DND-41 (cell line): ENCODE measurements at places on chromosomes 7 and 10.

- DNase-seq: no peak
Observed at GRCh38 chr10:24318517-24318916, 109.6 kb downstream of the KIAA1217 start.

DNA sequence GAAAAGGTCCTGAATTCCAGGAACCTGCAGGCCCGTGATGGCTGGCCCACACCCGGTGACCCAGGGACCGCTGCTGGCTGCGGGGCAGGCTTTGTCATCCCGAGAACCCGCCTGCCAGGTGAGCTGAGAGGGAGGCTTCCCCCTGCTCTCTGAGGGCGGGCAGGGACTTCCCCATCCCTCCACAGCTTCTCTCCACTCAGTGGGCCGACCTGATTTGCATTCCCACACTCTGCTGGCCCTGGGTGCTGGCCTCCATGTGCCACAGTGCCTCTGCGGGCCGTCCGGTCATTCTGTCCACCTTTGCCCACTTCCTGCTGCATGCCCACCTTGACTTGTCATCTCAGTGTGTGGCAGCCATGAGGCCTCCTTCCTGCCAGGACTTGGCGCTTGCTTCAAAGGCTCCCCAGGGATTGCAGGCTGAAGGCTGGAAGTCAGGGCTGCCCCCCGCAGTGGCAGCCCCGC lies 35.3 kb downstream of the PALD1 start:
- no peak for DNase-seq

DNA sequence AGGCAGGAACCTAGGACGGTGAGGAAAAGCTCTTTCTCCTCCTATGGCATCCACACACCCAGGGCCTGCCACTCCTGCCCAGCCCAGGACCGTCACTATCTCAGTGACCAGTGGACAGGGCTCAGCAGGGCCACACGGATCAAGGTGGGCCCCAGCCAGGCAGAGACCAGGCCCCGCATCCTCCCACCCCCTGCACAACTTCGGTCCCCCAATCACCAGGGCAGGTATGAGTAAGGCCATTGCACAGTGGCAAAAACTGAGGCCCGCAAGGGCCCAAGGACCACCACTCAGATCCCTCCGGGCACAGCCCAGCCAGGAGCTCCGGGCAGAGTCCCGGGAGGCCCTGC lies 30.3 kb downstream of the OAT start:
- no peak for DNase-seq

- no peak for DNase-seq
Observed at GRCh38 chr10:60044242-60044641, 137.9 kb upstream of the CCDC6 start.

DNA sequence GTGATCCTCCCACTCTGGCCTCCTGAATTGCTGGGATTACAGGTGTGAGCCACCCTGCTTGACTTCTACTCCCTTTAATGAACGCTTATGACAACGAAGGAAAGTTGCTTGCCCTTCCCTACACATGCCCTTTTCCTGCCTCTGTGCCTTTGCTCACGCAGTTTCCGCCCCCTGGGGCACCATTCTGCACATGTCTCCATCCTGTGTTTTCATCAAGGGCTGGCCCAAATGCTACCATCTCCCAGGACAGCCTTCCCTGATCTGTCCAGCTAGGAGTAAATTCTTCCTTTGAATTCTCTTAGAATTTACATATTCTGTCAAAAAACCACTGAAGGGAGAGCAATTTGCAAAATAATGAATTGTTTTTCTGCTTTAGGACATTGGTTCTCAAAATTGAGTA lies 50.0 kb upstream of the KMT2C start:
- DNase-seq: no peak

DNA sequence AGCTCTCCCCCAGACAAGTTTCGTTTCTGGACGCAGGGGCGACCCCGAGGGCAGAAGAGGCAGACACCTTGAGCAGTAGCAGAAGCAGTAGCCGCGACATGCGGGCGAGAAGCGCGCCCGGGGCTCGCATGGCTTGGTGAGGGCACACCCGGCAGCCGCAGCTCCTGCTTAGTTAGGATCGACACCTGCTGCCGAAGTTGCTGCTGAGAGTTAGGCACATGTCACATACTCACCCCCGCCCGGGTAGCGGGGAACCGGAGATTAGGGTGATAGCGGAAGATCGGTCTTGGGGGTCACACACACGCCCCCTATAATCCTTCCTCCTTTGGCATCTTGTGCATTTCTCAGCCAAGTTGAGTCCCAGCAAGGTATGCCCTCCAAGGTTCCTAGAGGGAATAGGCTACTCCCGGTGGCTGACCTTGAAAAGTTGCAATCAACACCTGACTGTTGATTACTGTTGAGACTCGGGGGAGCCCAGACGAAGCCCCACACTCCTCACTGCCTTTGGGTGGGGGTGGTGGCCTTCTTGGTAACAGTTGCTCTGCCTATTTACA lies 668 bp downstream of the GPR37 start:
- no peak for DNase-seq

- DNase-seq: no peak
Observed at GRCh38 chr7:157815706-157816022, 478.9 kb downstream of the DNAJB6 start.

DNA sequence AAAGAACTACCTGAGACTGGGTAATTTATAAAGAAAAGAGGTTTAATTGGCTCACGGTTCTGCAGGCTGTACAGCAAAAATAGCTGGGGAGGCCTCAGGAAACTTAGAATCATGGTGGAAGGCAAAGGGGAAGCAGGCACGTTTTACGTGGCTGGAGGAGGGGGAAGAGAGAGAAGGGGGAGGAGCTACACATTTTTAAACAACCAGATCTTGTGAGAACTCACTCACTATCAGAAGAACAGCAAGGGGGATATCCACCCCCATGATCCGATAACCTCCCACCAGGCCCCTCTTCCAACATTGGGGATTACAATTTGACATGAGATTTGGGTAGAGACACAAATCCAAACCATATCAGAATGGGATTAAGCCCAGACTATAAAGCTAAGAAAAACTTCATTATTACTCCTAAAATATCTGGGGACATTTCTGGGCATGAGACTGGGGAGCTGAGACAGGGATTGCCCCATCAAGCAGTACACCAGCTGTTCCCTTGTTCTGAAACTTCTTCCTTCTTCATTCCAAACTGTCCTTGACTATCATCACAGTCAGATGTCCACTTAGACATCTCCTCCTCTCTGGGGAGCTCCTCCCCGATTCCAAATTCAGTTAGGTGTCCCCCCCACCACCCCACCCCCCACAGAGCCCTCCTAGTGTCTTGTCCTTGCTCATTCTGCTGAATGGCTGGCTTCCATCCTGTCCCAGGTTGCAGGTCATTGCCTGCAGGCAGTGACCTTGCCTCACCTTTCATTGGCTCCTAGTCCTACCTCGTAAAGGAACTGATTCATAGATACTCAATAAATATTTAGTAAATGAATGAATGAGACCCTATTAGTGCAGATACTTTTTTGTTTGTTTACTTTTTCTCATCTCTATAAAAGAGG lies 132.6 kb downstream of the EVX1 start:
- DNase-seq: no peak

- DNase-seq: no peak
Observed at GRCh38 chr7:154330318-154330717, 278.1 kb downstream of the DPP6 start.

DNA sequence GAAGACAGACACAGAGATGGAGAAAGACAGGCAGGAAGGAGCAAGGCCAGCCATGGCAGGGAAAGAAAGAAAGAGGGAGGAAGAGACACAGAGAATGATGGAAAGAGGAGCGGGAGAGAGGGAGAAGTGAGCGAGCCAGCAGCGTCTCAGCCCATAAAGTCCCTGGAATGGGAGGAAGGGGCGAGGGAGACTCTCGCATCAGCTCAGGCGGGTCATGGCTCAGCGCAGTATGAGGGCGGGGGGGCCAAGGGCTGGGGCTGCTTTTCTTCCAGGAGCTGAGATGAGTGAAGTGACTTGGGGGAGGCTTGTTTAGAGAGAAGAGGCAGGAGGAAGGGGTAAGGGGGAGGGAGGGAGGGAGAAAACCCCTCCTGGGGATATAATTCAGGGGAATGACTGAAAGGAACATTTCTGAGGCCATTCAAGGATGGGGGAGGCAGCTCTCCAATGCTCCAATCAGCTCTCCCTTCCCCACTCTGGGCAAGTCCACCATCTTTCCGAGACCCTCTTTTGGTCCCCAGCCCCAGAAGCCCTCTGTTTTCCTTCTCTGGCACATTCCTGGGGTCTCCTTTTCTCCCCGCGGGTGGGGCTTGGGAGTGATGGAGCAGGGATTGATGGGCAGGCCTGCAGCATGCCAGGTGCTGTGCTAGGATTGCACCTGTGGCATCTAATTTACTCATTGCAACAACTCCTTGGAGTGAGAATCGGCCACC lies 87.9 kb downstream of the HIF1AN start:
- DNase-seq: no peak

DNA sequence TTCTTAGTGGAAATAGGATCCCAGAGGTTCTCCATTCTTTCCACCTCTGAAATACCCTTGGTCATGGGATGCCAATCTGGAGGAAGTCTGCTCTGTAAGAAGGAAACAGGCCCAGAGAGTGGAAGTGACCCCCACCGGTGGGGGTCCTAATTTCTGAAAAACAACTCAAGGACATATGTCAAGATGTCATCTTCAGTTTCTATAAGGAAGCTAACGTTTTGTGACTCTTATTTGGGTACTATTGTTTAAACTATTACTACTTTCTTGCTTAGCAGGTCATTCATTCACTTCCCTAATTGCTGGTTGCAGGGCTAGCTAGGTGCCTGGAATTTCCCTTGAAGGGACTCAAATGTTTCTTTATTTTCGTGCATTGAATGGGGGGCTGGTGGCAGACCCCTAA lies 1.9 kb upstream of the ZNF775 start:
- no peak for DNase-seq

DNA sequence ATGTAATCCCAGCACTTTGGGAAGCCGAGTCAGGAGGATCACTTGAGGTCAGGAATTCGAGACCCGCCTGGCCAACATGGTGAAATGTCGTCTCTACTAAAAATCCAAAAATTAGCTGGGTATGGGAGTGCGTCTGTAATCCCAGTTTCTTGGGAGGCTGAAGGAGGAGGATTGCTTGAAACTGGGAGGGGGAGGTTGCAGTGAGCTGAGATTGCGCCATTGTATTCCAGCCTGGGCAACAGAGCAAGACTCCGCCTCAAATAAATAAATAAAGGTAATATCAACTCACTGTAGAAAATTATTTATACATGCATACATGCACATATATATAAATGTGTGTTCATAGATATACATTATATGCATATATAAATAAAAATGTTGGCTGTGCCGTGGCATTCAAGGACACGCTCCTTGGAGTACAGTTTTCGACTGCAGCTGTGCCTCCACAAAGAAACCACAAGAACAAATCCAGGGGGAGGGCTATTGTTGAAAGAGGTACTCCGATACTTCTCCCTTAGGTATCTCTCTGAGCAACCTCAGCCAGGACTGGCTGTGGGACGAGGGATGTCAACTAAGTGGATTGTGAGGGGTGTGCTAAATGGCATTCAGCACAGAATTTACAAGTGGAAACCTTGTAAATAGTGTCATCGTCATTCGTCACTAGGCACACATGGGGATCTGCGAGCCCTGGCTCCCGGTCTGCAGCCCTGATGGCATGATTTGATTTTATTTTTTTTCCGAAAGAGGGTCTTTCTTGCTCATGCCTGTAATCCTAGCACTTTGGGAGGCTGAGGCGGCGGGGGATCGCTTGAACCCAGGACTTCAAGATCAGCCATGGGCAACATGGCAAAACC lies 49.3 kb downstream of the HIP1 start:
- DNase-seq: no peak

DNA sequence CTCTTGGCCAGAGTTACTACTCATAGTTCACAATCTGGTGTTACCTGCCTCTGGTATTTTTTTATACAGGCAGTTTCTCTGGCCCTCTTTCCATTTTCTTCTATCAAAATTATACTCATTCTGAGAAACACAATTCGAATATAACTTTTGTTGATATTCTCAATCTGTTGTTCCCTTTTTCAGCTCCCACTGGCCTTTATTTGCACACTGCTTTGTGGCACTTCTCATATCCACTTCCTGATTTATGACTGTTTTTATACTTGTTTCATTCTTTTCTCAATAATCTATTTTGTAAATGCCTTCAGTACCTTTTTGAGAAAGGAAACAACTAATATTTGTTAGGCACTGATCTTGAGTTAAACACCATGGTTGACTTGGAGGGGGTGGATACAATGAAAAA lies 93.8 kb upstream of the HDAC9 start:
- no peak for DNase-seq

- DNase-seq: no peak
Observed at GRCh38 chr10:124062390-124062789, 31.0 kb downstream of the CHST15 start.

GRCh38 chr7:129271500-129272355 lies 46.9 kb downstream of the AHCYL2 start:
- peak; percentile 45 for DNase-seq
